ENCODE measurements at places on chromosomes 1 and 21.
A peak's percentile ranks its signal among the peaks of the same experiment; 100 is the strongest.

- no peak for DNase-seq
Observed at GRCh38 chr1:44294588-44295007, 60.5 kb downstream of the ERI3 start.

GRCh38 chr1:159560599-159560998 lies 24.8 kb upstream of the OR10J5 start:
- DNase-seq, result no peak

GRCh38 chr1:41935226-41935625 lies 16.5 kb upstream of the HIVEP3 start:
- no peak for DNase-seq

DNA sequence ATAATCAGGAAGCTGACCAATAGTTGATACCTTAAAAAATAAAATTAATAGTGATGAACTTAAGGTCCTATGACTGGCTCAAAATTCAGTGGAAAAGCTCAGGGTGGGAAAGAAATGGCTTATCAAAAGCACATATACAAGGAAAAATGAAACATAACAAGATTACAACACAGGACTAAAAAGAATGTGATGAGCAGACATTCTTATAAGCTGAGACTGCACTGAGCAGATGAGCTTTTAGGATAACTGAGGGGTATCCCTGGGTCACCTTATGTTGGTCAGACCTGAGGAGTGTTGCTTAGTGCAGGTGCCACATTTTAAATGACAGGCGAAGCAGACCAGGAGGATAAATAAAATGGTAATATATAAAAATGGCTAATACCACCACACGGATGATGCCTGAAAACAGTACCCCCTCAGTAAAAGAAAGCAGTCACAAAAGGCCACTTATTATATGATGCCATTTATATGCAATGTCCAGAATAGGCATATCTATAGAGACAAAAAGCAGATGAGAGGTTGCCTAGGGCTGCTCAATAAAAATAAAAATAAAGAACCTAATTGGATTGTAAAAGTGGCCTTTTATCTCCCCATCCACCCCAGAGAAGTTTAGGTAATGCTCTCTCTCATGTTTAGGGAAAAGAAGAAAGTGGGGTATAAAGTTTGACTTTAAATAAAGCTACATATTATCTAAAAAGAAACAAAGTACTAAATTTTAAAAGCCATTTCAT lies 163.9 kb downstream of the SLC45A1 start:
- DNase-seq, result no peak

DNA sequence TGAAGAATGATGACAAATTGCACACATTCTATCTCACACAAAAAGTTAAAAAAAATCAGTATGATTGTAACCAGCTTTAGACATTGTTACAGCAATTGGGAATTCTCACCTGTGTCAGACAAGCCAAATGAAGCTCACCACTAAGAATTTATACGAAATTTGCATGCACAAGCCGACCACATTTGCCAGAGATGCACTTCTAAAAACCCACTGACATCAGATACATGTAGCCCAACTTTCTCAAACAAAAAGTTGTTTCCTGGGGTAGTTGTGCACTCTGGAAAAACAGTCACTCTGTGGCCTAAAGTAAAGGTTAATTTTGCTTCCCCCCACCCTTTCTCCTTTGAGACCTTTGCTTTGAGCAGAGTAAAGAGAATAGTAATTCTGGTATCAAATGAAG lies 67.9 kb upstream of the IL12RB2 start:
- no peak for DNase-seq

GRCh38 chr1:114453361-114453784 lies 57.6 kb downstream of the TRIM33 start:
- no peak for DNase-seq

DNA sequence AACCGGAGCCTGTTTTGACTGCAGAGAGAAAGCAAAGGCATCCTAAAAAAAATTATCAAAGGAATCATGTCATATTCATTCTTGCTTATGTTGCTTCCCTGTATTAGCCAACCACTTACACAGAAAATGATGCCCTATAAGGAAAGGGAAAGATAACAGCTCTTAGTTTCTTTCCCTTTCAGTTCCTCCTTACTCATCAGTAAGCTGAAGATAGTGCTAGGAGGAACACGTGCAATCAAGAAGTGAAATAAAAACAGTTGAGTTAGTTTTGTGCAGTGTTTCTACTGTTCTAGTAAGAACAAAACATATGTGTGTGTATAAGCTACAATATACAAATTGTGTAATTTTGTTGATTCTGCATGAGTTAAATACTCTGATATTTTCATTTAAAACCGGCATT lies 45.3 kb upstream of the MTF2 start:
- no peak for DNase-seq

DNA sequence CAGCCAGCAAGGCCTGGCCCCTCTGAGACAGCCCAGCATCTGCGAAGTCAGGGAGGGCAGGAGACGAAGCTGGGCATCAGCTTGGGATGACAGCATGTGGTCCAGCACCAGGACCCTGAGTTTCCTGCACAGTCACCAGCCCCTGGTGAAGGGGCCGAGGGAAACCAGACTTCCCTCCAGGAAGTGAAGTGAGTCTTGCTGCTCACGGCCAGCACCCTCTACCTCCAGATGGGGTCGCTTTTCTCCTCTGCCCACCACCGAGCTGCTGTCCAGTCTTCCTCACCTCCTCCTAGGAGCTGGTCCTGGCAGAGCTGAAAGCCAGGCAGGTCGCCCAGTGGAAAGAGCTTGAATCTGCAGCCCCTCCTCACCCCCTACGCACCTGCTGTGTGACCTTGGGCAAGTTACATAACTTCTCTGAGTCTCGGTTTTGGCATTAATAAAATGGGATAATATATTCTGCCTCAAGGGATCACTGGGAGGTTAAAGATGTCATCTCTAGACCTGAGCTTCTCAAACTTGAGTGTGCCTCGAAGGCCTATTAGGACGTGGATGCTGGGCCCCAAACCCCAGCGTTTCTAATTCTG lies 118.5 kb upstream of the VAMP3 start:
- DNase-seq, result no peak

DNA sequence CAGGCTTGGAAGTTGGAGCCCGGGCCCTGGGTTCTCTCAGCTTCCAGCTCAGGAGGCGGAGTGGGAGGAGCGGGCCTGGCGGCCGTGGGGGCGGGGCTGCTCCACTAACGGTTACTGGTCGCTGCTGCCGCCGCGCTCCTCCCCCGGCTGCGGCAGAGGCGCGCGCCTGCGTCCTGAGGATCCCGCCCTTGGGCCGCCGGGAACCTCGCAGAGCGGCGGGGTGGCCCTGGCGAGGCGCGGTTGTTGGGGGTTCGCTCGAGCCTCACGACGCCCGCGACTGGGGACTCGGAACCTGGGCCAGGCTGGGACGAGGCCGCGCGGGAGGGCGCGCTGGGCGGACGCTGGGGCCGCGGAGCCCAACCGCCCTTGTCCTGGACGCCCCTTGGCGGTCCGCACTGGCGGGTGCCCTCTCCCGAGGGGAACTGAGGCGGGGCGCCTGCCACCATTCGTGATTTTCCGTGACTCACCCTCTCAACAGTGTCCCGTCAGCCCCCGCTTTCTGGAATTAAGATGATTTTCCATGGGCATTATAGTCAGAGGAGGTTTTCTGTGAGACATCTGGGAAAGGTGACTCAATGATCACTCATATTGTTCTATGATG lies 34.1 kb downstream of the OR2G3 start:
- DNase-seq, result peak; percentile 33

DNA sequence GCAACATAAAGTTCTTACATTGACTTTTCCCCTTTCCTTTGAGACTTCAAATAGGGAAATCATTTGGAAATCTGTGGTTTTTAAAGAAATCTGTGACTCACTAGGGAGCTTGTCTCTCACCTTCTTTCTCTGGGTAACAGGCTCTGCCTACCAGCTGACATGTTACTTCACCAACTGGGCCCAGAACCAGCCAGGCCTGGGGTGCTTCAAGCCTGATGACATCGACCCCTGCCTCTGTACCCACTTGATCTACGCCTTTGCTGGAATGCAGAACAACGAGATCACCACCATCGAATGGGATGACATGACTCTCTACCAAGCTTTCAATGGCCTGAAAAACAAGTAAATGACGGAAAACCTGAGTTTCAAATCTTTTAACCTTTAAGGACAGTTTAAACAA lies 9.2 kb upstream of the CHIA start:
- DNase-seq, result no peak

DNA sequence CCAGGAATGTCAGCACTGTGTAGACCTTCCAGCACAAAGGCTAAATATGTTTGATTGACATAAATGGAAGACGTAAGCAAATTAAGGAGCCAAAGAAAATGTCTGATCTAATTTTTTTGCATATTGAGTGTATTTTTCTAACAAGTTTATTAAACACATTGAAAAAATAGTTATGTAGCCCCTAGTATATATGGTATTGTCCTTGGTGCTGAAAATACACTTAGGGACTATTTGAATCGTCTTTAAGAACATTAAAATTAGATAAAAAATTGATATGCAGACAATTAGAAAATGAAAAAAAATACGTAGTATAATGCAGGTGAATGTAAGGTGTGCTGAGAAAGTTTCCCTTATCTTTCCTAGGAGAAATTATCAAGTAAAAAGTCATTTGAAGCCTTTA lies 337.0 kb downstream of the OMA1 start:
- no peak for DNase-seq

GRCh38 chr1:16186655-16187235 lies 25.7 kb downstream of the ARHGEF19 start:
- DNase-seq, result no peak

GRCh38 chr1:200039849-200040474 lies 12.5 kb downstream of the NR5A2 start:
- no peak for DNase-seq

GRCh38 chr1:233406994-233407631 lies 79.6 kb downstream of the MAP3K21 start:
- DNase-seq, result no peak

DNA sequence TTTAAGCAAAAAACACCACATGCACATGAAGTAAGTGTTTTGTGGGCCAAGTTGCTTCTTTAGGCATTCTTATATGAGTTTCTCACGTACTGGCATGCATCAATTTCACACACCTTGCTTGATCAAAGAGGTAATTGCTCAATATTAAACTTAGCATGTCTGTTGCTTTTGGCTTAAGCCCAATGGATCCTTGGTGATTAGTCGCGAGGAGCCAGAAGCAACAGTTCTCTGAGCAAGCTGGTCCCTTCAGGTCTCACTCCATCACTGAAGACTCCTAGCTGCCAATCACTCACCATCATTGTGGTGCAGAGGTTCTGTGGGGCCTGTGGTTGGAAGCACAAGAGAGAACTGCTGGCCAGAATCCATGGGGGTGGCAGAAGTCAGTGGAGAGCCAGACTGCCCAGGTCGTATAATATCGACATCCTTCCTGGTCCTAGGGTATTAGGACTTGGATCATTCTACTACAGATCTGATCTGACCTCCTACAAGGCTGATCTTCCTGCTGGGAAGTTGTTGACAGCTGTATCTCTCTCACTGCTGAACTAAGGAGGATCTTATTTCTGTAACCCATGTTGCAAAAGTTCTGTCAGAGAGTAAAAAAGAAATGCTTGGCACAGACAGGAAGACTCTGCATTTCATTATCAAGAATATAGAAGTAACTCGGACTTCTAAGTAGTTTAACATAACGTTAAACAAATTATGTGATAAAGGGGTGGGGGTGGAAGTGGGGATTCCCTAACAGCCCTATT lies 140.5 kb downstream of the NTPCR start:
- DNase-seq, result no peak

DNA sequence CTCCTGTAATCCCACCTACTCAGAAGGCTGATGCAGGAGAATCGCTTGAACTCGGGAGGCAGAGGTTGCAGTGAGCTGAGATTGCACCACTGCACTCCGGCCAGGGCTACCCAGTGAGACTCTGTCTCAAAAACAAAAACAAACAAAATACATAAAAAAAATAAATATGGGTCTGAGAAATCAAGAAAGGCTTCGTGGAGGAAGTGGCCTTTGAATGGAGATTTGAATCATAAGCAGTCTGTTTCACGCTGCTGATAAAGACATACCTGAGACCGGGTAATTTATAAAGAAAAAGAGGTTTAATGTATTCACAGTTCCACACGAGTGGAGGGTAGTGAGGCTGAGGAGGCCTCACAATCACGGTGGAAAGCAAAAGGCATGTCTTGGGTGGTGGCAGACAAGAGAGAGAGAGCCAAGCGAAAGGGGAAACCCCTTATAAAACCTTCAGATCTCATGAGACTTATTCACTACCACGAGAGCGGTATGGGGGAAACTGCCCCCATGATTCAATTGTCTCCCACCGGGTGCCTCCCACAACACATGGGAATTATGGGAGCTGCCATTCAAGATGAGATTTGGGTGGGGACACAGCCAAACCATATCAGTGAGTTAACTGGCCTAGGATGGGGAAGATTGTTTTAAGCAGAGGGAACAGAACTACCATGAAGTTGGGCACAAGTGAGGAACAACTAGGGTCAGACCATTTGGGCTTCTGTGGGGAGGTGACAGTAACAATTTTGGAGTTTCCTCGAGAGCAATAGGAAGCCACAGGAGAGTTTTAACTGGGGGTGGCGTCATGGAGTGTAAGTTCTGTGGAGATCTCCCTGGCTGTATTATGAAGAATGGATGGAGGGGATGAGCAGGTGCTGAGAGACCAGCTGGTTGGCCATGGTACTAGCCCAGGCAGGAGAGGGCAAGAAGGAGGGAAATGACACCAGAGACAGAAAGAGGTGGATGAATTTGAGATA lies 22.2 kb upstream of the WNT4 start:
- no peak for DNase-seq

DNA sequence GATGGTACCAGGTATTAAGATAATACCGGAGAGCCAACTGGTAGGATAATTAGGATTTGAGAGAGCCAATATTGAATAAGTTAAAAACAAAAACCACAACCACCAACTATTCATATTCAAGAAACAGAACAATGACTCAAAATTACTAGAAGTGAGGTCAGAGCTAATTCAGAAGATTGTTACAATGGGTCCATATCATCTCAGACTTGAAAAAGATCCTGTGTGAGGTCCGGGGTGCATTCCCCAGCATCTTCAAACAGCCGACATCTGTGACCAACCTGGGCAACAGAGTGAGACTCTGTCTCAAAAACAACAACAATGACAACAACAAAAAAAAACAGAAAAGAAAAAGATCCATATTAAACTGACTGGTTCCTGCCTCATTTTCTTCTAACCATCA lies 18.6 kb downstream of the AK2 start:
- DNase-seq, result no peak

GRCh38 chr21:31592963-31593560 lies 66.4 kb upstream of the SOD1 start:
- DNase-seq, result no peak

GRCh38 chr1:46406881-46407608 lies 12.9 kb downstream of the FAAH start:
- no peak for DNase-seq

DNA sequence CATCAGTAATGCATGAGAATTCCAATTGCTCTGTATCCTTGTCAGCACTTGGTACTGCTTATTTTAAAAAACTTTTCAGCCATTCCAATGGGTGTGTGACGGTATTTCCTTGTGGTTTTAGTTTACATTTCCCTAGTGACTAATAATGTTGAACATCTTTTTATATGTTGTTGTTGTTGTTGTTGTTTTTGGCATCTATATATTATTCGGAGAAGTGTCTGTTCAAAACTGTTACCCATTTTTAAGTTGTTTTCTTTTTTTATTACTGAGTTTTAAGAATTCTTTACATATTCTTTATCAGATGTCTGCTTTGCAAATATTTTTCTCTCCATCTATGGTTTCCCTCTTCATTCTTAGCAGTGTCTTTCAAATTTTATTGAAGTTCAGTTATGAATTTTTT lies 231.1 kb upstream of the POU3F1 start:
- DNase-seq, result no peak

All from stimulated activated CD4-positive, alpha-beta T cell treated with anti-CD3 and anti-CD28 coated beads, TNF-alpha, amount 100 ng/mL, for 48 hours (primary cell).